ENCODE measurements at places on chromosomes 2 and 18.

- DNase-seq = no peak
Measured at GRCh38 chr2:202067589-202067988, 5.5 kb upstream of the KIAA2012 start.

GRCh38 chr18:50560681-50561629, 1.1 kb downstream of the MAPK4 start:
- DNase-seq = peak; percentile 62

GRCh38 chr2:191274413-191274815, 29.2 kb downstream of the MYO1B start:
- DNase-seq = no peak

GRCh38 chr18:78766651-78767533, 212.7 kb upstream of the SALL3 start:
- DNase-seq = no peak

DNA sequence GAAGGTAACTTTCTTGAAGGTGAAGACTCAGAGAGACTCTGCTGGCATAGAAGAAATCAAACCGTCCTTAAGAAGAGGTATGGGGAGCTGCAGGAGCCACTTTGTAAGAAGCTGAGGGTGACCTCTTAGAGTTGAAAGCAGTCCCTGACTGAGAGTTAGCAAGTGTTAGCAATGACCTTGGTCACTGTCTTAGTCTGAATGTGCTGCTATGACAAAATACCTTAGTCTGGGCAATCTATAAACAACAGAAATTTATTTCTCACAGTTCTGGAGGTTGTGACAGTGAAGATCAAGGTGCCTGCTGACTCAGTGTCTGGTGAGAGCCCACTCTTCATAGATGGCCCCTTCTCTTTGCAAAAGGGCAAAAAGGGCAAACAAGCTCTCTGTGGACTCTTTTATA, 35.7 kb upstream of the ACTR3 start:
- DNase-seq = no peak

- DNase-seq = no peak
Measured at GRCh38 chr2:58057707-58058530, 11.3 kb downstream of the VRK2 start.

GRCh38 chr2:224147174-224147573, 108.1 kb upstream of the SERPINE2 start:
- no peak for DNase-seq

- DNase-seq = no peak
Measured at GRCh38 chr2:124163840-124164239, 138.8 kb downstream of the CNTNAP5 start.

GRCh38 chr18:50460716-50461115, 85.9 kb downstream of the SKA1 start:
- no peak for DNase-seq

DNA sequence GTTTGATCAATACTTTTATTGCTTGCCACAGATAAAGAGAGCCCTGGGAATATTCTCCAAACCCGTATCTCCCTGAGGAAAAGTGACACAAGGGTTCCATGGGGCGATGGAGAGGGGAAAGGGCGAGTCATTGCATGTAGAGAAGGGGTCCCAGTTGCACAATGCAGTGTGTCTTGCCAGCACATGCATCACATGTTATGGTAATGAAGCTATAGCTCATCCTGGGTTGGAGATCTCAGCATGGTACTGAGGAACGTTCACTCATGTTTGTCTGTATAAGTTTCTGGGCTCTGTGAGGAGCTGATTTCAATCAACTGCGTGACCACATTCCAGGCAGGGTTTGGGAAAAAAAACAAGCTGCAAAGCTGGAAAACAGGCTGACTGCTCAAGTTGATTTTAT, 220.7 kb upstream of the MC4R start:
- DNase-seq = no peak

DNA sequence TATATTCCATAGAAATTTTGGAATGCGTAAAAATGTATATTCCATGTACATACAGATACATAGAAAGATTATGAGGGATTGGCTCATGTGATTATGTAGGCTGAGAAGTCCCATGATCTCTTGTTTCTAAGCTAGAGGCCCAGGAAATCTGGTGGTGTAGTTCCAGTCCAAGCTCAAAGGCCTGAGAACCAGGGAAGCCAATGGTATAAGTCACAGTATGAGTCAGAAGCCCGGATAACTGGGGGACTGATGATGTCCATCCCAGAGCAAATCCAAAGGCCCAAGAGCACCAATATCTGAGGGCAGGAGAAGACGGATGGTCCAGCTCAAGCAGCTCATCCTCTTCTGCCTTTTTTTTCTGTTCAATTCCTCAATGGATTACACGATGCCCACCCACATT, 385.0 kb upstream of the KLHL29 start:
- DNase-seq = no peak

DNA sequence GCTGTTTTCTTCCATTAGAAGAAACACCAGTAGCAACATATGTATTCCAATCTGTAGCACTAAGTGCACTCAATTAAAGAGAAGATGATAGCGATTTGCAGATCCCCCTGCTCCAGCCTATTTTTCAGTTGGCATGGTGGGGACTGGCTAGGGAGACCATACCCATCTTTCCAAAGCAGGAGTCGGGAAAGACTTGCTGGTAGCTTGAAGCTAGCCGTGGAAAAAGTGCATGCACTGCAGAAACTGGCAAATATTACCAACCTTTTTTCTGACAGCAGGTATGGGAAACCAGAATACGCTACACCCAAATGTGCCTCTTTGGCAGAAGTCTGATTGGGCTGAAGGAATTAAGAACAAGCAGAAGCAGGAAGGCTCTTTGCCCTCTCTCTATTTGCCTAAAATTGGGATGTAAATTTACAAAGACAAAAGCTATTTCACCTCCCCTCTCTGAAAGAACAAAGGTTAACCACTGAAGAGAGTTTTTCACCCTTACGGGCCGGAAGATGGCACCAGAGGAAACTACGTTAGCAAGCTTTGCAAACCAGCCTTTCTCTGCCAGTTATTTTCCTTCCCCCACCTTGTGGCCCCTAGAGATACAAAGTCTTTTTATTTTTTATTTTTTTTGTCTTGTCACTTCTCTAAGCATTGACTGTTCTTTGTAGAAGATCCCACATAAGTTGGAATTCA, 273.1 kb downstream of the DLGAP1 start:
- peak; percentile 86 for DNase-seq

GRCh38 chr18:41829647-41830516, 125.2 kb upstream of the PIK3C3 start:
- DNase-seq = no peak

GRCh38 chr2:79189465-79189864, 29.9 kb upstream of the REG3A start:
- peak; percentile 13 for DNase-seq

DNA sequence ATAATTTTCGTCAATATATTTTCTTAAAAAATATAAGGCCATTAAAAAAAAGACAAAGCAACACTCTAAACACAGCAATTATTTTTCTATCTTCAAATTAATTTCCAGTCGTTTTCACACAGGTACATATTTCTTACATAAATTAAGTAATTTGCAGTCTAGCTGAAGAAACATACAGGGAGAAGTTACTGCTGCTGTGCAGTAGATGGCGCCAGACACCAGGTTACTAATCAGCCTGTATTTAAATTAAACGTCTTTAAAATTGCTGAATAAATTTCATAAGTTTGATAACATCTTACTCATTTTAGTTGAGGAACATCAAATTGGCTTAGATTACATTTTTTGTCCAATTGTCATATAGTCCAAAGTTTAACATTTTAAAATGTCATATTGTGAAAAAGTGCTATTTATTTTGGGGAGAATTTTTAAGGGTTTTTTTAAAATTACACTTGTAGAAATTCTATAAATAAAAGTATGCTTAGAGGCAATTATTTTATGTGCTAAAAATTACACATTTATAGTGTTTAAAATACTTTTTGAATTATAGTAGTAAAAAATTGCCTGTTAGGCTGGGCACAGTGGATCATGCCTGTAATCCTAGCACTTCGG, 88.4 kb downstream of the PMAIP1 start:
- peak; percentile 65 for DNase-seq

GRCh38 chr2:197453914-197454398, 604 bp downstream of the COQ10B start:
- no peak for DNase-seq

- no peak for DNase-seq
Measured at GRCh38 chr2:226474131-226474530, 325.5 kb downstream of the IRS1 start.

GRCh38 chr2:215171151-215171550, 32.7 kb upstream of the ABCA12 start:
- no peak for DNase-seq

- no peak for DNase-seq
Measured at GRCh38 chr2:143264851-143265250, 135.6 kb downstream of the ARHGAP15 start.

DNA sequence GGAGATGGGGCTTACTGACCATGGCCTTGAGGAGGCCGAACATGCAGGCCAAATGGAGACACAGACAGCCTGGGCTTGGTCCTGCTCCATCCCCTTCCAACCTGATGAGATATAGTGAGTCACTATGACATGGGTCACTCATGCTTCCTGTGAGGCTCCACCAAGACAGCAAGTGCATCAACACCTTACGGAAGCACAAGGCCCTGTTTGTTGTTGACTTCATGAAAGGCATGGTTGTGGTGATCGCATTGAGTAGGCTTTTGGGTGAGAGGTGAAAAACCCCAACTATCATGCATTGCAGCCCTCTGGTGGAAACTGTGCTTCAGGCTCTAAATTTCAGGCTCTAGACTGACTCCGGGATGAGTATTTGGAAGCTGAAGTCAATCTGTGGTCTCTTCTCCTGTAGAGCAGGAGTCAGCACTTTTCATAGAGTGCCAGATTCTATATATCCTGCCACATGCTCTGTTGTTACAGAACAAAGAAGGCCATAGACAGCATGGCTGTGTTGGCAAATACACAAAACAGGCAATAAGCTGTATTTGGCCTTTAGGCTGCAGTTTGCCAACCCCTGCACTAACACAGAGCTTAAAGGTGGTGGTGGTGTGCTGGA, 10.1 kb downstream of the IL37 start:
- DNase-seq = no peak

GRCh38 chr2:217944923-217945322, 57.9 kb downstream of the TNS1 start:
- DNase-seq = no peak

DNA sequence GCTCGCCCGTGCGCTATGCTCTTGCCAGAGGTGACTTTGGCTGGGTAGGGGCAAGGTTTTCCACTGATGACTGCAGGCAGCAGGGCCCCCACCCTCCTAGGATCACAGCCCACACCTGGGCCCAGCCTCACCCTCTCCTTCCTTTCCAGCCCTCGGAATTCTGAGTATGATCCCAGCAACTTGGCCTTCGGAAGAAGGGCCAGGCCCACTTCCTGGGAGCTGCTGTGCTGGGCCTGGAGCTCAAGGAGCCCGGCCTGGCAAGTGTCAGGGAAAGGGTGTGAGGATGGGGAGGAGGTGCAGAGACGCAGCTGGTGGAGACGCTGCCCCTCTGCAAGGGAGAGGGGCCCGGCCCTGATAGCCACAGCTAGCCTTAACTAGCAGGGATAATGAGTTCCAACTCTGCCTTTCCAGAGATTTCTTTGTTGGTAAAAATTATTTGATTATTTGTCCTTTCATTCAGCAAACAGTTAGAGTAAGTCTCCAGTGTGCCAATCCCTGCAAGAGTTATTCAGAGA, 1.7 kb upstream of the CNDP1 start:
- no peak for DNase-seq

- DNase-seq = no peak
Measured at GRCh38 chr18:7678801-7679200, 111.7 kb downstream of the PTPRM start.

DNA sequence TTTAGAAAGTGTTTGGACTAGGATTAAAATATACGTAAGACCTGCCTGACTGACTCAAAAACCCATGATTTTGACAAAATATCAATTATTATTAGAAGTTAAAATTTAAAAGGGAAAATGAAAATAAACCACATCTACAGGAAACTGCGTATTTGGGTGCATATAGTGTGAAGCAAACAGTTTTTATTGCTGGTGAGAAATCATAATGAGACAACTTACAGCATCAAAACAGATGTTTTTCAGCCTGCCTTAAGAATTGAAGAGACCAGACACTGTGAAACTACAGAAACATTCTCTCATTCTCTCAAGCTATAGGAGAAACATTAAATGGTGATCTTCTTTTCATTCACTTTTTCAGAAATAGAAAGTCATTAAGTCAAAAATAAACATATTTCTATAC, 62.9 kb downstream of the RAD51AP2 start:
- no peak for DNase-seq

- DNase-seq = no peak
Measured at GRCh38 chr18:74589021-74589420, 8.6 kb upstream of the ZNF407 start.

- DNase-seq = no peak
Measured at GRCh38 chr18:79463424-79463960, 67.8 kb downstream of the NFATC1 start.

GRCh38 chr2:27773959-27774358, 2.4 kb downstream of the MRPL33 start:
- no peak for DNase-seq

DNA sequence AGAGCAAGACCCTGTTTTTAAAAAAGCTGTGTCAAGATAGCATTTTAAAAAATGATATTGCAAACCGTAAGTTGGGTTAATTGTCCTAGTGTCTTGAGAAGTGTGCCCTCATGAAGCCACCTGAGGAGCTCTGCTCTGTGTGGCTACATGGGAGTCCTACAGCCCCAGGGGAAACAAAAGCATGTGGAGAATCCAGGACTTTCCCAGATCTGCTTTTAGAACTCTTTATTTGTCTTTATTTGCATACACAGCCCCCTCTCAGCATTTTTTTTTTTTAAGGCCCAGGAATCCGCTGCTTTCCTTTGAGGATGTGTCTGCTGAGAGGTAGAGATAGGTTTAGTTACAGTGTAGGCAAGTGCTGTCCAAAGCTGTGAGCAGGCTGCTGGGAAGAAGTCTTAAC, 219.2 kb downstream of the FHOD3 start:
- DNase-seq = peak; percentile 18

DNA sequence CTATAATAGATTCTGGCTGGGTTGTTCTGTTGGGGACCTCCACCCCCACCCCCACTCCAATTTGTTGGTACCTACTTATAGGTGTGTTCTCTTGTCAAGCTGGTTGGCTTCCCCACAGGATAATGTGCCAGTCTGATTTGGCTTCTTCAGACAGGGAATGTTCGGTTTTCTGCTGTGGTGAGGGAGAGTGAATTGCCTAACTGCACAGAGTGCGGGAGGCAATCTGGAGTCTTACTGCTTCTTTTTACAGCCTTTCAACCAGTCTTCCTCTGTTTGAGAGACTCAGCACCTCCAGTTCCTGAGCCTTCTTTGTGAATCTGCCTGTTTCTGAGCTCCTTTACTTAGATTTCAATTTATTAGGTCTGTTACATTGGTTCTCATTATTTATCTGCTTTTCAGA, 27.4 kb upstream of the SNORC start:
- DNase-seq = no peak

Data from GM23338 (cell line).